ENCODE measurements at places on chromosomes 6 and 20. TPM values are rescaled to one million over a fixed set of nuclear protein-coding genes. Genes with fewer than 3 reads are reported as not detected.

The TNF gene
- 28.9 TPM for total RNA-seq

The PKIB gene
- total RNA-seq = not detected

The MYL9 gene
- total RNA-seq = 125 TPM

The CNBD2 gene
- 16.6 TPM for total RNA-seq

The CAGE1 gene
- total RNA-seq = 0.57 TPM

- H3K4me1 ChIP-seq = peaks cover 58% of the 10 kb centered on the region
- no peaks in the 10 kb centered on the region for H3K36me3 ChIP-seq
- H3K27ac ChIP-seq = peak overlapping the region; percentile 99
- H3K27me3 ChIP-seq = no peaks in the 10 kb centered on the region
- peak overlapping the region; percentile 99 for H3K4me3 ChIP-seq
These were observed 1.4 kb downstream of the SENP6 start for GRCh38 chr6:75603106-75603420.

GRCh38 chr6:41568202-41568584 is 22.0 kb downstream of the FOXP4 start:
- no peak overlapping the region for H3K4me3 ChIP-seq
- peaks cover 7% of the 10 kb centered on the region for H3K4me1 ChIP-seq
- peaks cover 2% of the 10 kb centered on the region for H3K36me3 ChIP-seq
- H3K27me3 ChIP-seq = no peaks in the 10 kb centered on the region
- no peak for DNase-seq

DNA sequence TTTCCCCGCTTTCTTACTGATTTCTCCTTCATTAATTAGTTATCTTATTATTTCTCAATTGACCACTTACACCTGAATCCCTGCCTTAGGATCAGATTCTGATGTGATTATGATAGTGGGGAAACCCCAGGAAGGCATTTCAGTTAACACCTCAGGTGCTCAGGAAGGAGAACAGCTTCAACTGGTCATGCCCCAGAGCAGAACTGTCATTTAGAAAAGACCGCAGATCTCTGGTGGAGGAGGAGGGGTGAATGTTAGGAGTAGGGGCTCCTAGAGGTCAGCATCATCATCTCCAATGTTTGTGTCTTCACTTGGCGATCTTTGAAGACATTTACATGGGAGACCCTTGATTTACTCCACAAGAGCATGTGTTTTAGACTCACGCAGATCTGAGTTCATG is 44.5 kb downstream of the PROKR2 start:
- peaks cover 42% of the 10 kb centered on the region for H3K27me3 ChIP-seq
- H3K4me3 ChIP-seq = no peak overlapping the region
- H3K27ac ChIP-seq = no peak overlapping the region
- H3K36me3 ChIP-seq = no peaks in the 10 kb centered on the region
- no peak for DNase-seq
- H3K4me1 ChIP-seq = no peaks in the 10 kb centered on the region

- DNase-seq = no peak
- H3K4me3 ChIP-seq = peak overlapping the region; percentile 93
- peak overlapping the region; percentile 93 for H3K27ac ChIP-seq
- peaks cover 17% of the 10 kb centered on the region for H3K27me3 ChIP-seq
- peaks cover 45% of the 10 kb centered on the region for H3K4me1 ChIP-seq
- peaks cover 3% of the 10 kb centered on the region for H3K36me3 ChIP-seq
These were observed 83.1 kb downstream of the CNBD2 start for GRCh38 chr20:36051318-36052116.

DNA sequence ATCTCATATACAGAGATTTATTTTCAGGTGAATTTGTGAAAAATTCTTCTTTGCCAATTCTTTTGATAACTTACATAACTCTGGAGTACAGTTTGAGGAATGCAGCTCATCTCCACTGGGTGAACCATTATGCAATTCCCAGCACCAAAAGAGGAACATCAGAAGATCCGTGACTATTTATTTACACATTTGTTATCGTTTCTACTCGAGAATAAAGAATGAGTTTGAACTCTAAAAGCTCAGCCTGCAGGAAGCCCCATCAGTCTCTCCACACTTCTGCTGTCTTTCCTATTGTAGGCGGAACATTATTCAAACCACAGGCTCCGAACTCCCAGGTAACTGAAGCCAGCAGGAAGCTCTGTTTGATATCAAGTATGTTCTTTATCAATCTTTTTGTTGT is 95.9 kb upstream of the IFNGR1 start:
- peaks cover 2% of the 10 kb centered on the region for H3K4me1 ChIP-seq
- H3K4me3 ChIP-seq = no peak overlapping the region
- H3K36me3 ChIP-seq = no peaks in the 10 kb centered on the region
- no peak for DNase-seq
- H3K27me3 ChIP-seq = peaks cover 5% of the 10 kb centered on the region

DNA sequence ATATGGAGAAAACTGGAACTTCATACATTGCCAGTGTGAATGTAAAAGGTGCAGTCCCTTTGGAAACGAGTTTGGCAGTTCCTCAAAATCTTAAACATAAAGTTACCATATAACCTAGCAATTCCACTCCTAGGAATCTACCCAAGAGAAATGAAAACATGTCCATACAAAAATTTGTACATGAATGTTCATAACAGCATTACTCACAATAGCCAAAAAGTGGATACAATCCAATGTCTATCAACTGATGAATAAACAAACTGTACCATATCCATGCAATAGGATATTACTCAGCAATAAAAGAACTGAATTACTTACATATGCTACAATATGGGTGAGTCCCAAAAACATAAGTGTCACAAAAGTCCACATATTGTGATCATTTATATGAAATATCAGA is 48.7 kb upstream of the ERVFRD-1 start:
- H3K27me3 ChIP-seq = no peaks in the 10 kb centered on the region
- peaks cover 13% of the 10 kb centered on the region for H3K4me1 ChIP-seq
- H3K4me3 ChIP-seq = no peak overlapping the region
- no peak for DNase-seq
- no peaks in the 10 kb centered on the region for H3K36me3 ChIP-seq

- DNase-seq = peak; percentile 25
- peak overlapping the region; percentile 53 for H3K4me3 ChIP-seq
- H3K27me3 ChIP-seq = no peaks in the 10 kb centered on the region
- peak overlapping the region; percentile 77 for H3K27ac ChIP-seq
- peaks cover 2% of the 10 kb centered on the region for H3K36me3 ChIP-seq
These were observed 27.9 kb upstream of the RTF2 start for GRCh38 chr20:56440346-56441007.

- DNase-seq = no peak
- H3K36me3 ChIP-seq = no peaks in the 10 kb centered on the region
- H3K4me3 ChIP-seq = no peak overlapping the region
- H3K27me3 ChIP-seq = no peaks in the 10 kb centered on the region
- H3K27ac ChIP-seq = no peak overlapping the region
- no peaks in the 10 kb centered on the region for H3K4me1 ChIP-seq
These were observed 186.4 kb upstream of the DEFB112 start for GRCh38 chr6:50236164-50236563.

DNA sequence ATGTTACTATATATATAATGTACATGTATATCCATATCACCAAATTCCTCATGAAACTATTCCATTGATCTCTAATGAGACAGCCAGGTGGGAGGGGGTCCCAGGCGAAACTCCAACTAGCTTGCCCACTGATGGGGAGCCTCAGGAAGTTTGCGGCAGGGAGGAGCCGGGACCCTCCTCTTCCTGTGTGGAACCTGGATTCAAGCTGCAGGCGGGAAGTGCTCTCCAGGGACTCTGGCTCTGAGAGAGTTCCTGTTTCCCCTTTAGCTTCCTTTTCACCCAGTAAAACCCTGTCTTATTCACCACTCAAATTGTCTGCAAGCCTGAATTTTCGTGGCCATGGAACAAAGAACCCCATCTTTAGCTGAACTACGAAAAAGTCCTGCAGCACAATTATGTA is 152.2 kb downstream of the OPN5 start:
- no peaks in the 10 kb centered on the region for H3K4me1 ChIP-seq
- no peak overlapping the region for H3K27ac ChIP-seq
- H3K36me3 ChIP-seq = no peaks in the 10 kb centered on the region

DNA sequence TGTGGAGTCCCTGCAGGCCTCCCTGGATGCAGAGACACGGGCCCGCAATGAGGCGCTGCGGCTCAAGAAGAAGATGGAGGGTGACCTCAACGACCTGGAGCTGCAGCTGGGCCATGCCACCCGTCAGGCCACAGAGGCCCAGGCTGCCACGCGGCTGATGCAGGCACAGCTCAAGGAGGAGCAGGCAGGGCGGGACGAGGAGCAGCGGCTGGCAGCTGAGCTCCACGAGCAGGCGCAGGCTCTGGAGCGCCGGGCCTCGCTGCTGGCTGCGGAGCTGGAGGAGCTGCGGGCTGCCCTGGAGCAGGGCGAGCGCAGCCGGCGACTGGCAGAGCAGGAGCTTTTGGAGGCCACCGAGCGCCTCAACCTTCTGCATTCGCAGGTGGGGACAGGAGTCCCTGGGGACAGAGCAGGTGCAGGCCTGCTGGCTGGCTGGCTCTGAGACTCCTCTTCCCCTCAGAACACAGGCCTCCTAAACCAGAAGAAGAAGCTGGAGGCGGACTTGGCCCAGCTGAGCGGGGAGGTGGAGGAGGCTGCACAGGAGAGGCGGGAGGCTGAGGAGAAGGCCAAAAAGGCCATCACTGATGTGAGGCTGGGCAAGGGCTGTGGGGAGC is 44.7 kb downstream of the MYH7B start:
- no peak for DNase-seq
- H3K4me3 ChIP-seq = no peak overlapping the region
- no peaks in the 10 kb centered on the region for H3K27me3 ChIP-seq
- peak overlapping the region; percentile 65 for H3K27ac ChIP-seq

DNA sequence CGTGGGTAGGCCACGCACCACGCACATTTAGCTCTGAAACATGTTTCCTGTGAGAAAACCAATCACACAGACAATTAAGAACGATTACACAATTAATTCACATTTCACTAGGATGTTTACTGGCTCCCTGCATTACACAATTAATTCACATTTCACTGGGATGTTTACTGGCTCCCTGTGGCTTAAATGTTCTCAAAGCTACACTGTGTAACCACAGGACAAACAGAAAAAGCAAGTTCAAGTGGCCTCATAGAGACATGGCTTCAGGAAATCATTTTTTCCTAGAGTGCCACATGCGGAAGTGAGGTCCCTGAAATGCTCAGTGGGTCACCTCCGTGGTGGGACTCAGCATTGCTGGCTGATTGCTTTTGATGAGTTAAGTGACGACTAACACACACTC is 61.7 kb upstream of the XRN2 start:
- H3K27ac ChIP-seq = no peak overlapping the region
- no peak overlapping the region for H3K4me3 ChIP-seq
- no peak for DNase-seq
- peaks cover 11% of the 10 kb centered on the region for H3K36me3 ChIP-seq
- no peaks in the 10 kb centered on the region for H3K27me3 ChIP-seq

DNA sequence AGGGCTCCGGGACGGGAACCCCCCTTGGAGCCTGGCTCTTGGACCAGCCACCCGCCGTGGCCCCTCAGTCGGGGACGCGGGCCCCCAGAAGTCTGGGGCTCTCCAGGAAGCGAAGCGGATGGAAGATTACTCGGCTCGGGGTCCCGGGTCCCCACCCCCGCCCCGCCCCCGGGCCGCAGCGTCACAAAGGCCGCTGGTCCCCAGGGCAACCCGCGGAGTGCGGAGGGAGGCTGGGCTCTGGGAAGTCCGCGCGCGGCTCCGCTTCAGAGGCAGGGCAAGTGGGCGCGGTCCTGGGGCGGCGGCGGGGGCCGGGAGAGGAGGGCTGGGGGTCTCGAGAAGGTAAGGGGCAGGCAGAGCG is at the start of gene FNDC11:
Gene FNDC11 (plus strand): TSS at position 227 of the 358 bp plus-strand sequence. CDS start 1,505 bp downstream, outside the sequence.
- H3K36me3 ChIP-seq = no peaks in the 10 kb centered on the region
- no peaks in the 10 kb centered on the region for H3K27me3 ChIP-seq
- H3K27ac ChIP-seq = peak within 1 kb of the TSS; percentile 88
- DNase-seq = no peak
- peak within 1 kb of the TSS; percentile 83 for H3K4me3 ChIP-seq
- peaks cover 13% of the 10 kb centered on the region for H3K4me1 ChIP-seq

DNA sequence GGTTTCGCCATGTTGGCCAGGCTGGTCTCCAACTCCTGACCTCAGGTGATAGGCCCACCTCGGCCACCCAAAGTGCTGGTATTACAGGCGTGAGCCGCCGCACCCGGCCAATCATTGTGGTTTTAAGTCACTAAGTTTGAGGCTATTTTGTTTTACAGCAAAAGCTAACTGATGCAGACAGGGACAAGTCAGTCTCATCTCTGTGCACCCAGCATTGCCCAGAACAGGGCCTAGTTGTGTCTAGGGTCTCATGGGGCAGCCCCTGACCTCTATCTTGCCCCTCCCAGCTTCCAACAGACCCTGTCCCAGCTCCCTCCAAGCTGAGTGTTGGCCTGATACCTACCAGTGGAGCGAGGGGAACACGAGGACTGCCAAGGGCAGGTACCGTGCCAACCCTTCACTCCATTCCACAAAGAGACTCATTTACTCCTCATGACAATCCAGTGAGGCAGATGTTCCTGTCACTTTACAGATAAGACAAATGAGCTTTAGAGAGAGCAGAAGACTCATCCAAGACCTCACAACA is 8.9 kb upstream of the RBCK1 start:
- no peaks in the 10 kb centered on the region for H3K27me3 ChIP-seq
- DNase-seq = no peak
- no peak overlapping the region for H3K4me3 ChIP-seq

- no peak for DNase-seq
- H3K4me3 ChIP-seq = no peak overlapping the region
- no peak overlapping the region for H3K27ac ChIP-seq
- H3K36me3 ChIP-seq = no peaks in the 10 kb centered on the region
- no peaks in the 10 kb centered on the region for H3K4me1 ChIP-seq
- H3K27me3 ChIP-seq = peaks cover 12% of the 10 kb centered on the region
These were observed 171.8 kb upstream of the LAMA2 start for GRCh38 chr6:128711149-128711548.

DNA sequence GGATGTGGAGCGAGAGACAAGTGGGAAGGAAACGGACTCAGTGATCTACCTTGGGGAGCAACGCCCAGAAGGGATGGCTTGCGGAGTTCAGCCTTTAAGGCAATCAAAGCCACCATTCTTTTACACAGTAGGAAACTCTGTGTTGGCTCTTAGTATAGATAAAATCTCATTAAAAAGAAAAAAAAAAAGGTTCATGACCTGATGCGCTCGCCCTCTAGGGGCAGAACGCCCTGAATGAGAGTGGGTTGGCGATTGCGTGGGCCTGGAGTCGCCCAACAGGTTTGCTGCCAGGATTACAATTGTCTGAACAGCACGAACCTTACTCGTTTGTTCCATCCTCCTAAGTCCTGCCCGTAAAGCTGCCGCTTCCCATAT is 1.2 kb downstream of the TPD52L1 start:
- H3K36me3 ChIP-seq = no peaks in the 10 kb centered on the region
- DNase-seq = no peak
- peak overlapping the region; percentile 83 for H3K4me3 ChIP-seq
- H3K27ac ChIP-seq = no peak overlapping the region
- H3K4me1 ChIP-seq = no peaks in the 10 kb centered on the region

All from T-helper 17 cell (primary cell).